ENCODE measurements at places on chromosomes 12 and 14.

DNA sequence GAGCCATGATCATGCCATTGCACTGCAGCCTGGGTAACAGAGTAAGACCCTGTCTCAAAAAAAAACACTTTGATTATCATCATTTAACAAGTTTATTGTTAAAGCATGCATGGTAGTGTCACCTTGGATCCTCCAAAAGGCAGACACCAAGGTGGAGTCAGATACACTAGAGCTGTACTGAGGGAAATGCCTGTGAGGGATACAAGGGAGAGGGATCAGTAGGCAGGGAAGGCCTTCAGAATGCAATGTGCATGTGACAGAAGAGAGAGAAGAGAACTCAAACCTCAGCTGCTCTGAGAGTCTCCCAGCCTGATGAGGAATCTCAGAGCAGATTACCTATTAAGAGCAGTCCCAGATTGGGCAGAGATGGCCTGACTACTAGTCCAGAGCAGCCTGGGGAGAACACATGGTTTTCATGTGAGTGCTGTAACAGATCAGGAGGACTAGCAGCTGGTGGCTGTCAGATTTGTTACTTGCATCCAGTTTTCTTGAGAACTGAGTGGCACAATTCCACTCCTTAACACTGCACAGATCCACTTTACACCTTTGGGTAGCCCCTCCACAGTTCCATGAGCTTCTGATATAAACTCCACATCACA lies 38.0 kb upstream of the A2ML1 start:
- DNase-seq, result no peak

DNA sequence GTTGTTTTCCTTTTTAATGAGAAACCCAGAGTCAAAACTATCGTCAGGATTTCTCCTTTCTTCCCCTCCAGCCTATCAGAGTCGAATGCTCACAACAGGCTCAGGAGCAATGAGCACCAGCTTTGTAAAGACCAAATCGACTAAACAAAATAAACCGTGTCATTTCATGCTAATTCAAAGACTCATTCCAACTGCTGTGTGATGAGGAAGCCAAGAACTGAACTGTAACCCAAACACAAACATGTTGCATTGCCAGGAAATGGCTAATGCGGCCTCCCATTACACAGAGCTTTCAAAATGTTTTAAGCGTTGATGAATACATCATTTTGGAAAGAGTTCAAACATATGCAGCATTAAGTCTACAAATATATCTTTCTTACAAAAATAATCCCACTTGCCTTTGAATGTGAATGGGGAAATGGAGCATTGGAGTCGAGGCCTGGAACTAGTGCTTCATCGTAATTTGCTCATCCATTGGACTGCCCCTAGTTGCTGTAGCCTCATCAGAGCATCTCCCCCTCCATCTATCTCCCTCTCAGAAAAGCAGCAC lies 349.5 kb downstream of the GXYLT1 start:
- DNase-seq, result no peak

GRCh38 chr14:39868949-39869348 lies 436.7 kb upstream of the FBXO33 start:
- DNase-seq, result no peak

GRCh38 chr12:132269271-132269968 lies 60.0 kb downstream of the GALNT9 start:
- no peak for DNase-seq

GRCh38 chr12:108371801-108372344 lies 32.8 kb upstream of the CMKLR1 start:
- DNase-seq, result no peak

GRCh38 chr12:11748903-11749302 lies 99.4 kb downstream of the ETV6 start:
- no peak for DNase-seq

DNA sequence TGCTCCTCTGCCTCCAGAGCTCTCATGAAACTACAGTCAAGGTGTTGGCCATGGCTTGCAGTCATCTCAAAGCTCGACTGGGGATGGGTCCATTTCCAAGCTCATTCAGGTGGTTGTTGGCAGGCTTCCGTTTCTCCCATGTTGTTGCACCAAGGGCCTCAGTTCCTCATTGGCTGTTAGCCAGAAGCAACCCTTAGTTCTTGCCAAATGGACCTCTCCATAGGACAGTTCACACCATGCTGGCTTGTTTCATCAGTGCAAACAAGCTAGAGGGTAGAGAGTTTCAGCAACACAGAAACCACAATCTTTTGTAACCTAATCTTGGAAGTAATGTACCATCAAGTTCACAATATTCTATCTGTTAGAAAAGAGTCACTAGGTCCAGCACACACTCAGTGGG lies 22.7 kb upstream of the PPM1A start:
- DNase-seq, result no peak

GRCh38 chr12:128933039-128933438 lies 79.8 kb downstream of the GLT1D1 start:
- no peak for DNase-seq
